SIG-M5 (cell line): ENCODE measurements at places on chromosomes 5 and 9.

DNA sequence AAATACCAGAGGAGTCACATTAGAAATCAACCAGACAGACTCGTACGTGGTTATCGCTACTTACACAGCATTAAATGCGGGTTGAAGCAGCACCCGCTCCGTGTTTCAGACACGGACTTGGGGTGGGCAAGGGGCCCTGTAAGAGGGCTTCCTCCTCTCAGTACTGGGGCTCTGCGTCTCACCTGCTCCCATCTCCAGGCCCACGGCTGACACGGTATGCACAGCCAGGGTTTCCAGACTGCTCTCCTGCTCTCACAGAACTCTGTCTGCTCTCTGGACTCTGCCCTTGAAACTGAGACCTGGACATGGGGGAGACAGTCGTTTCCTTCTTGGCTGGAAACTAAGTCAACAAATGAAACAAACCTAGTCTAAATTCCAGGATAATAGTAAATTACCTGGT is 24.7 kb upstream of the RASGEF1C start:
- DNase-seq: no peak

- DNase-seq: no peak
These were observed 4.4 kb downstream of the GDNF start for GRCh38 chr5:37835380-37835973.

DNA sequence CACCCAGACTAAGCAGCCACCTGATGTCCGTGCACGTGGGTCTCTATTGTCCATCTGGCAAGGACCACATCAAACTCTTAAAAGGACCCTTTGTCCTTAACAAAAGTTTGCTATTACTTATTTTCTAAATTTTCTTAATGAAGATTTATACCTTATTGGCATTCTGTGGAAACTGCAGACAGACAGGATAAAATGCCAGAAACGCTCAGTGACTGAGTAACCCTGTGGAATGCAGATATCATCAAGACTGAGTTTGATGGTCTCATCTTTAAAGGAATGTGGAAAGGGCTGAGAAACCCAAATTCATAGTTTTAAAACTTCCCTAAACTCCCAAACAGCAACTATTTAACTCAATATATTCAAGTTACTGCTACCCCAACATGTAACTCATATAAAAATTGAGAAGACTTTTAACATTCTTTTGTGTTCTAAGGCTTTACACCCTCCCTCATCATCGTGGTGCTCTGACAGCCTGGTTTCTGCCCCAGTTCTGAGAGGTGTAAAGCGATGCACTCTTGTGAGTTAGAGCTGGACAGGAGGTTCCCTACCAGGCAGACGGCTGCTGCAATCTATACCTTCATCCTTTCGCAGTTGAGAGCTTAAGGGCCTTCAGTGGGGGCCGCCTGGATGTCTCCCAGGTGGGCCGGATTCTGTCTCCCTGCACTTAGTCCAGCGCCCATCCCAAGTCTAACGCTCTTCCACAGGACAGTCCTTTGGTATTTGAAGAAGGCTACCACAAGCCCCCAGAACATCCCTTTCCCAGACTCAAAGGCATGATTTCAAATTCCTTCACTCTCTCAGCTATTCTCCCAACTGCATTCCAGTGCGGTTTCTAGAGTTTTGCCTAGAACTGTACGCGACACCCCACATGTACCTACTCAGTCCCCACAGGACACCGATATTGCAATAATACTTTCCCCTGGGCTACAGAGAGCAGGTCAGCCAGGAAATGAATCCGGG is 68.9 kb downstream of the DAP start:
- DNase-seq: no peak

DNA sequence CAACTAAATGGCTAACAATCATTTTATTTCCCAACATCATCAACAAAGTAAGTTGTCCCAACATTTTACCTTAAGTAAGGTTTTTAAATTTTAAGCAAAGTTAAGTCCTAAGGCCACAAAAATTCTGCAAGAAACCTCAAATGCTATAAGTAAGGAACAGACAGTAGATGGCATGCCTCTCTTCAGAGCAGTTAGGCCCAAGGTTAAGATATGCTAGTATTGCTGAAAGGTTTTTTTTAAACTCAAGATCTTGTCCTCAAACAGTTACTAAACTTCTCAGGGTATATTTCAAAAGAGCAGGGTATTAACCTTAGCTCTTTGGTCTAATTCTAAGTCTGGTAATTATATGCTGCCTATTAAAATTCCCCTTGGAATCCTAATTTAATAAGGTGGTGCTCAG is 35.1 kb downstream of the PJA2 start:
- DNase-seq: no peak

GRCh38 chr9:114718801-114719221 is 36.8 kb upstream of the TEX48 start:
- DNase-seq: no peak

GRCh38 chr5:177445917-177446199 is 756 bp upstream of the PRR7 start:
- DNase-seq: no peak

GRCh38 chr9:92770360-92770995 is 5.8 kb upstream of the BICD2 start:
- DNase-seq: no peak

DNA sequence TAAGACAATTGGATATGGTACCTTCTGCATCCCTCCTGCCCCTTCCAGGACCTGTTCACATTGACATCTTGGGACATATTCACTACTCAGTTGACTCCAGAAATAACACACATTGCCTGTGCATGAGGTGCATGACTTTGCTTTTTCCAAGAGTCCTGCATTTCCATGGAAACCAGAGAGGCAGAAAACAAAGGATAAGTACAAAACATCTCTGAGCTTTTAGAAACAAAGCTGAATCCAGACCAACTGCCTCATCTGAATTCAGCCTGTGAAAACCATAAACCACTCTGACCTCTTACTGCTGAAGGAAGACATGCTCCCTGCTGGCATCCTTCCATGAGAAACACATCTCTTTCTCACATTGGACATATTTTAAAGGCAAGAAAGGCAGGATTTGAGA is 695.1 kb downstream of the TAF11L14 start:
- no peak for DNase-seq

- DNase-seq: no peak
These were observed 338.8 kb downstream of the ARL15 start for GRCh38 chr5:53971551-53971950.

GRCh38 chr9:87796196-87796595 is 70.3 kb downstream of the CTSL start:
- DNase-seq: no peak

- no peak for DNase-seq
These were observed 32.3 kb upstream of the WDR38 start for GRCh38 chr9:124820698-124821623.

- DNase-seq: no peak
These were observed 1453.3 kb downstream of the MAT2B start for GRCh38 chr5:164958688-164959087.

DNA sequence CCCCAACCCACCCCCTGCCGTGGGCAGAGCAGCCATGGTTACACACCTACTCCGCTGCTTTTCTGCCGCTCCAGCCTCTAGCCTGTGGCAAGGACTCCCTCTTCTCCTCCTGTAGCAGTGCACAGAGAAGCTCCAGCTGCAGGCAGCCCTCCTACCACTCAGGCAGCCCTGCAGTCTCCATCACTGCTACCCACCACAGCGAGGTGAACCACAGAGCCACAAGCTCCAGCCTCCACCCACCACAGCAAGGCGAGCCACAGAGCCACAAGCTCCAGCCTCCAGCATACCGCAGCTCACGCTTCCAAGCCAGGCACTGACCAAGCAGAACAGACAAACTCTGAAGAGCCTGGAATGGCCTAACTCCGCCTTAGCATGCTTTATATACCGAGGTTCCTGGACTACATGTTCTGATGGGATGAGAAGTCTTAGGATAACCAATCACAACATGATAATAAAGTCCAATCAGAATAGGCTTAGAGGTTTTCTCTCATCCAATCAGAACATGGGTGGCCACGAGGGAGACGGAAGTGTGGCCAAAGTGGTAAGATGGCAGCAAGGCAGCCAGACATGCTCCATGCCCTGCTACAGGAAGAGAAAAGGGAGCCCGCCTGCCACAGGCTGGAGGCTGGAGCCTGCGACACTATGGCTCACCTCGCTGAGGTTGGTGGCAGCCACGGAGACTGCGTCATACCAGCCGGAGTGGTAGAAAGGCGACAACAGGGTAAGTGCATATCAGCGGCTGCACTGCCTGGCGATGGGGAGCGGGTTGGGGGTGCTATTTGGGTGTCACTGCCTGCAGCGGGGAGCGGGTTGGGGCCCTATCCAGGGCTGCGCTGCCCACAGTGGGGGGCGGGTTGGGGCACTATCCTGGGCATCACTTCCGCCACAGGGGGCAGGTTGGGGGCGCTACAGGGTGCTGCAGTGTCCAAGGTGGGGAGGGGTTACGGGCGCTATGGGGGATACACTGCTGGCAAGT is 75.8 kb upstream of the PCAT7 start:
- DNase-seq: no peak

DNA sequence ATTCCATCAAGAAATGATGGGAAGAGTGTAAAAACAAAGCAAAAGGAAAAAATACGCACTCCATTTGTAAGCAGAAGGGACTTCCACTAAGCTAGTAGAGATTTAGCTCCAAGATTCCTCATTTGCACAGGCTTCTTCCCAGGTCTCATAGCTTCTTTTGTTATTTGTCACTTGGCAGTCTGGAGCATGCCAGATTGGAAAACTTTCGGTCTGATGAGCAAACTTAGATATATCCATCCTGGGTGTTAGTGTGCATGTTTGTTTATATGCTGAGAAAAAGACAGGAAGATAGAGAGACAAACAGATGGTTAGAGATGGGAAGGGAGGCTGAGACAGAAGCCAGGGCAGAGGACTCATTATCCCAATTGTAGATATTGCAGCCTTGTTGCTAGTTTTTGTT is 1644.5 kb upstream of the NUDT12 start:
- no peak for DNase-seq

- no peak for DNase-seq
These were observed 218.2 kb downstream of the GADD45G start for GRCh38 chr9:89822996-89823395.

DNA sequence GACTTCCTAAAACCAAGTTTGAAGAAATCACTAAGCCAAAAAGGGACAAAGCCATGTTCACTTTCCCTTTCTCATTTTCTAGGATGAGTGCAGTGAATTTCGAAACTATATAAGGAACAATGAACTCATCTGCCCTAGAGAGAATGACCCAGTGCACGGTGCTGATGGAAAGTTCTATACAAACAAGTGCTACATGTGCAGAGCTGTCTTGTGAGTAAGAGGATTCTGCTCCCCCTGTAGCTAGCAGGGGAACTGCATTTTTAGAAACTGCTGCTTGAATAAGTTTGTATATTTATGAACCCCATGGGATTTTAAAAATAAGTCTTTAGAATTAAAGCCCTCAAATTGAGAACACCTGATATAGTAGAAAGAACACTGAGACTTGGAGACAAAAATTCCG is 42.7 kb upstream of the SPINK14 start:
- DNase-seq: no peak

DNA sequence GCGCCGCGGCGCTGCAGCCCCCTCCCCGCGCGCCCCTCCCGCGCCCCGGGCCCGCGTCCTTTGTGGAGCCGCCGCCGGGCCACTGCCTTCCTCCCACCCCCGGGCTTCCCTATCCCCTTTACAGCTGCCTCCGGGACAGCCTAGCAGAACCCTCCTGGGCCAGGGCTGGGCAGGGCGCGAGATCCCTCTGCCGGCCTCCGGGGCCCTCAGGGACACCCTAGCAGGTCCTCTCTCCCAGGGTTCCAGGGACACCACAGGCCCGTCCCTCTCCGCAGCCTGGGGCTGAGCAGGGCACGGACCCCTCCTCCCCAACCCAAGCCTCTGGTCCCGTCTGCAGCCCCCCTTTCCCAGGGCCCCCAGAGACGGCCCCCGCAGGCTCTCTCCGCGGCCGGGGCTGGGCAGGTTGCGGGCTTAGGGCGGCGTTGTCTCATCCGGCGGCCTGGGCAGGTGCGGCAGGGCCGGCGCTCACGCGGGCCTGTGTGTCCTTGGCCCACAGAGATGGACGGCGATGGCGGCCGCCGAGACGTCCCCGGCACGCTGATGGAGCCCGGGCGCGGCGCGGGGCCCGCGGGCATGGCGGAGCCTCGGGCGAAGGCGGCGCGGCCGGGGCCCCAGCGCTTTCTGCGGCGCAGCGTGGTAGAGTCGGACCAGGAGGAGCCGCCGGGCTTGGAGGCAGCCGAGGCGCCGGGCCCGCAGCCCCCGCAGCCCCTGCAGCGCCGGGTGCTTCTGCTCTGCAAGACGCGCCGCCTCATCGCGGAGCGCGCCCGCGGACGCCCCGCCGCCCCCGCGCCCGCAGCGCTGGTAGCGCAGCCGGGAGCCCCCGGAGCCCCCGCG is 710 bp downstream of the WNK2 start:
- no peak for DNase-seq

GRCh38 chr5:107456281-107456715 is 214.4 kb downstream of the EFNA5 start:
- DNase-seq: no peak

- no peak for DNase-seq
These were observed 746.1 kb upstream of the MEF2C start for GRCh38 chr5:89628876-89629635.

- no peak for DNase-seq
These were observed 512 bp downstream of the PLK2 start for GRCh38 chr5:58459146-58460001.

DNA sequence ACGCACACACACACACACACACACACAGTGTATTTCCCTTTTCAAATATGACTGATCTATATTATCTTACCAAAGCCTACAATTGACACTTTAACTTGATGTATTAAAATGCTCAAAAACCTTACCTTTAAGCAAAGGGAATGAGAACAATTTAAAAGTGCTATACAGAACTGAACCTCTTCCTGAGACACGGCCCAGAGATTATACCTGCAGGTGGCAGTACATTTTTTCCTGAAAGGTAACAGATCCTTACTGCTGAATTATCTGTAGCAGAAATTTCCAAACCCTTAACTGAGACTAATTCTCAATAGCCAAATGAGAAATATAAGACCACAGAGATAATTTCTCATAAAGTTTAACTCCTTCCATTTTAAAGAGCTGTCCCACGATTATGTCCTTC is 91.1 kb downstream of the MYO10 start:
- no peak for DNase-seq

DNA sequence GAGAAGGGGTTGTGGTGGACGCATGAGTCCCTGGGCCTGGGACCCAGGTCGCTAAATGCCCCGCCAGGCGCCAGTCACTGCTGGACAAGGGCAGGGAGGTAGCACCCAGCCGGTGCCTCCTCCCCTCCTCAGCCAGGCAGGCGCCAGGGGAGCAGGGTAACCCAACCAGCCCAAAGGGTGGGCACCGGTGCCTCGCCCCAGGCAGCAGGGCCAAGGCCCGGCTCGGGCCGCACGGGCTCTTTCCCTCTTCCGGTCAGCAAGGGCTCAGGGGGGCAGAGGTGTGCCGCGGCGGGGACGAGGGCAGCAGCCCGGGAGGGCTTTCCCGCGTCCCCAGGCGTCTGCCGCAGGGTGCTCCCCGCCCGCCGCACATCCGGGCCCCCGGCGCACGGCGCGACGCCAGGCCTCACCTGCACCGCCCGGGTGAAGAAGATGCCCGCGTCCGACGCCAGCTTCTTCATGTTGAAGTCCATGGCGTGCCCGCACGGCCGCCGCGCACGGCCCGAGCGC is 393 bp downstream of the SH3GLB2 start:
- DNase-seq: no peak
